ENCODE measurements at places on chromosomes 5 and 9.

DNA sequence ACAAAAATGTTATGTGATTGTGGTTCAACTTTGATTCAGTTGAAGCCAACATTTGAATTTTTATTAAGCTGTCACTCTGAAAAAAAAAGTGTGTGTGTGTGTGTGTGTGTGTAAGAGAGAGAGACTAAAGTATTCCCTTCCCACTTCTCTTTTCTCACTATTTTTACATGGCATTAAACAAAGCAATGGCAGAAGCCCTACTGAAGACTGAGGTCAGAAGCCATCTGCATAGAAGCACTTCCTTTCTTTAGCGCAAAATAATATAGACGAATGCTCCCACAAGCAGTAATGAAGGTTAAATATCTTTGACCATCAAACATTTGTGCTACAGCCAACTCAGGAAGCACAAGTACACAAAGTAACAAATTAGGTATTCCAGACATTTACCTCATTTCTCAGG lies 540.5 kb downstream of the KCTD16 start:
- no peak for DNase-seq

GRCh38 chr5:132607095-132607494 lies 50.3 kb downstream of the RAD50 start:
- DNase-seq = no peak

DNA sequence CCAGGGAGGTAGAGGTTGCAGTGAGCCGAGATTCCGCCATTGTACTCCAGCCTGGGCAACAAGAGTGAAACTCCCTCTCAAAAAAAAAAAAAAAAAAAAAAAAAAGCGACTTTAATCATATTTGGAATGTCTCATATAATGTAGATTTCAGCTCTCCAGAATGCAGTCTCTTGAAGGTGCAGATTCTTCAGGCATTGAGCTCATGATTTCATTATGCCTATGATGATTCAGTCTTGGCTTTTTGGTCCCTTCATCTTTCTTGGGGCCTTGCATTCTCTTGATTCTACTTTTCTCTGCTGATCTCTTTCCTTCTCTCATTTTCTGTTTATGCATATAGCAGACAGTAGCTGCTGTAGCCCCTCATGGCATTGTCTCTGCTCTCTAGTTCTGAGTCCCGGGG lies 22.9 kb downstream of the KDM4C start:
- no peak for DNase-seq

GRCh38 chr9:124263213-124263612 lies 5.5 kb downstream of the NEK6 start:
- no peak for DNase-seq

DNA sequence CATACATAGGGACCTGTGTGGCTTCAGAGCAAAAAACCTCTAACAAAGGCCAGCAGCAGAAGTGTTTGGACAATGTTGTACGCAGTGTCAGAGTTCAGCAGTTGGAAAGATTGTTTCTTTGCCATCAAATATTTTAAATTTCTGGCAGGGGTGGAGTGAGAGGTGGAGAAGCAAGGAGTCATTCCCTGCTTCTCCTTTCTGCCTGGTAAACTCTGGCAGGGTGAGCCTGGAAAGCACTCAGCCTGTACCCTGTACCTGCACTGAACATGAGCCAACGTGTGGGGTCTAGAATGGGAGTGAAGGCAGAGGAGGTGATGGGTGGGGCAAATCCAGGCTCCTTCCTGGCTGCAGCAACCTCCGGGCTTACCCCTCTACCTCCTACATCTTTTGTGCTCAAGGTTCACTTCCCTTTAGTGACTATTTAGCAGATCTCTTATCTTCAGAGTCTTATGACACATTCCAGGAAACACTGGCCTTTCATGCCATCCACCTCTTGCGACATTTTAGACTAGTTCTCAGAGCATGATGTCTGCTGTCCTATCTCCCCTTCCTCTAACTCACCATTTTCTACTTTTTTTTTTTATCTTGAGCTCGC lies 445.0 kb upstream of the PIK3R1 start:
- DNase-seq = no peak

GRCh38 chr5:141412854-141413539 lies at the start of gene PCDHGA10:
Gene PCDHGA10 (plus strand): TSS chr5:141412987. CDS start chr5:141413176, 189 bp downstream.
- DNase-seq = peak; percentile 37

GRCh38 chr9:81787747-81788632 lies 98.6 kb upstream of the TLE1 start:
- no peak for DNase-seq

- DNase-seq = no peak
These were observed 8.2 kb upstream of the RALGDS start for GRCh38 chr9:133129001-133129795.

DNA sequence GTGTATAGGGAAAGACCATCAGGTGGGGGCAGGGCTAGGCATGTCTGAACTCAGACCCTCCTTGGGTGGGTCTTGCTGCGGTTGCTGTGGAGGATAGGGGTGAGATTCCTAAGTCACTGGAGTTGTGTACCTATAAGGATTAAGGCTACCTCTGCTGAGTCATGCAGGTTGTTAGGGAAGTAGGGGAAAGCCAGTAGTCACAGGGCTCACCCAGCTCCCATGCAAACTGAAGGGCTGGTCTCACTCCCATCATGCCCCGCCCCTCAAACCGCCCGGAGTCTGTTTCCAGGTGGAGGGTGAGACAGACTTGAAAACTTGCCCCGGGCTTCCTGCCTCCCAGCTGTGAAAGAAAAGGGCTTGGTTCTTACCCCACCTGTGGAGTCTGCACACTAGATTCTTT lies 161.8 kb downstream of the CAVIN4 start:
- DNase-seq = no peak

GRCh38 chr5:125006011-125006685 lies 259.7 kb upstream of the ZNF608 start:
- no peak for DNase-seq

DNA sequence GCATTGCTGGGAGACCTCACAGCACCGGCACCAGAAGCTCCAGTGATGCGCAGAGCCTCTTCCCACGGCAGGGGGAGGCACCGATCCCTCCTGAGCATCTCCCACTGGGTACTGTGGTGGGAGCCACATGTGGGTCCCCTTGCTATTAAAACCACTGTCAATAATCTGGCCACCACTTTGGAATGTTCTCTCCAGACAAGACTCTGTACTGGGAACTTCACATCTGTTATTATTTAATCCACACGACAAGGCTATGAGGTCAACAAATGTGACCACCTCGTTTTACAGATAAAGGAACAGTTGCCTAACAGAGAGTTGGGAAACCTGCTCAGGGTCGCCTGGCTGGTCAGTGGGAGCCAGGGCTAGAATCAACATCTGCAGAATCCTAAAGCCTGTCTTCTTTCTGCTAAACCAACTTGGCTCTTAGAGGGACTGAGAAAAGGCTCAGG lies 72.7 kb downstream of the EPB41L4B start:
- DNase-seq = no peak

- peak; percentile 22 for DNase-seq
These were observed 5.4 kb upstream of the TIFAB start for GRCh38 chr5:135457424-135458071.

GRCh38 chr5:17304282-17304681 lies 86.9 kb downstream of the BASP1 start:
- no peak for DNase-seq

DNA sequence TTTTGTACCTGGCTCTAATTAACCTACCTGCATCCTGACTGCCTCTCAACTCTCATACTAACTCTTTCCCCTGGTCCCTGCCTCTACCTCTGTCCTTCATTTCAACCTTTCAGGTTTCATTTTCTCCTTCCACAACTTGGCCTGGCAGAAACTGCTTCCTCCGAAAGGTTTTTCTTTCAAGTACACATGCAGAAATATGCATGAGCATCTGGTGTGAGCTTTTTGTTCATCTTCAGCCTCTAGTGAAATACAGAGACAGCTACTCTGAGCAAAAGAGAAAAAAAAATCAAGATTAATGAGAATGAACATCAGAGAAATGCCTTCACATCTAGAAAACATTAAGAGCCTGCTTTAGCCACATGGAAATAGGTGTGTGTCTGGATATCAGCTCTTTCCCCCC lies 297.9 kb upstream of the PCSK5 start:
- no peak for DNase-seq

DNA sequence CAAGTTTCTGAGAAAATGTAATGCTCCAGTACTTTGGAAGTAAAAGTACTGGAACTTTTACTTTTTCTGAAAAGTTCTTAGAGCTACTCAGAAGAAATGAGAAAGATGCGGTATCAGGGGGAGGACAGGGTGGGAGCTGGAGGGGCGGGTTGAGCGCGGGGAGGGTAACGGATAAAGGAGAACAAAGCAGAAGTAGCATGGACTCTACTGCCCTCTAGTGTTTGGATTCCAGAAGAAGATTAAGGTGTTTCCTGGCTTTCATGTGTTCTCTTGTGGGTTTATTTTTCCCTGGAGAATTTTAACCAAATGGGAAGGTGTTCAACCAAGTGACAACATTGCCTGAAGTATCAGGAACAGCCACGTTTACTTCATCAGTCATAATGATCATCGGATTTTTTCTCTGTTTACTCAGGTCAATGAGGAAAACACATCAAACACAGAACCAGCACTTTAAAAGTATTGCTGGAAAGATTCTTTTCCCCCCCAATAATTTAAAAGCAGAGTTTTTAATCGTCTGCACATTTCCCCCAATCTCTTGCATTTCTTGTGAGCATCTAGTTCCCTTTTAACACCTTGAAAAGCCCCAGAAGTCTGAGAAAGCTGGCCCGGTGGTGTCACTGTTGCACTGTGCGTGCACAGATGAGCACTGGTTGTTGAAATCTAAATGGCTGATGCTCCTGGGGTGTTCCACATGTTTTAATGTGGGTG lies 190.6 kb downstream of the MPDZ start:
- peak; percentile 37 for DNase-seq

- no peak for DNase-seq
These were observed 3.4 kb downstream of the RORB start for GRCh38 chr9:74500584-74500924.

DNA sequence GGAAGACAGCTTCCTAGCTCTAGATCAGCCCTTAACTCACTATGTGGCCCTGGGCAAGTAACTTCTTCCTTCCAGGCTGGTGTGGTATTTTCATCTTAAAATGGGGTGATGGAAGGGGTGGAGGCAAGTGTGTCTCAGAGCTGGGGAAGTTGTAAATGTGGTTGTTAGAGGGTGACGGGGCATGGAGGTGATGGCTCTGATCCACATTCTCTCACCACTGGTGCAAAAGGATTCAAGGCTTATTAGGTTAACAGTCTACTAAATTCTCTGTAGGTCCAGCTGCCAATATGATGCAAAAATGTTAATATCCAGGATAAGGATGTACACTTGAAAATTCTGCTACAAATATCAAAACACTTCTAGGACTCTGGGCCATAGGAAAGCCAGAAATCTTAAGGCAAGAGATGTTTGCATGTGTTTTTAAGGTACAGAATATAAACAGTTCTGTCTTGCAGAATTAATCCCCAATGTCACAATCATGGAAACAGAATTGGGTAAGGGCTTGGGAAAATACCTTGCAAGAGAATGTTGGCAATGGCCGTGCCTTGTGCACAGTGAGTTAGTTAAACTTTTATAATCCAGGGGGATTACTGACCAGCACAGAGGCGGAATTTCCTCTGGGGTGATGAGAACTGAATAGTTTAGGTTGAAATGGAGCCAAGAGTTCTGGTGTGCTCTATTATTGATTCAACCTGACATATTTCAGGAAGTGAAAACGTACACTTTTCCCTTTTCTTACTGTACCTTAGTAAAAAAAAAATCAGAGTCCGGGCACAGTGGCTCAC lies 19.8 kb downstream of the TNFSF15 start:
- no peak for DNase-seq

- DNase-seq = no peak
These were observed 13.5 kb downstream of the ADRB2 start for GRCh38 chr5:148839960-148840359.

DNA sequence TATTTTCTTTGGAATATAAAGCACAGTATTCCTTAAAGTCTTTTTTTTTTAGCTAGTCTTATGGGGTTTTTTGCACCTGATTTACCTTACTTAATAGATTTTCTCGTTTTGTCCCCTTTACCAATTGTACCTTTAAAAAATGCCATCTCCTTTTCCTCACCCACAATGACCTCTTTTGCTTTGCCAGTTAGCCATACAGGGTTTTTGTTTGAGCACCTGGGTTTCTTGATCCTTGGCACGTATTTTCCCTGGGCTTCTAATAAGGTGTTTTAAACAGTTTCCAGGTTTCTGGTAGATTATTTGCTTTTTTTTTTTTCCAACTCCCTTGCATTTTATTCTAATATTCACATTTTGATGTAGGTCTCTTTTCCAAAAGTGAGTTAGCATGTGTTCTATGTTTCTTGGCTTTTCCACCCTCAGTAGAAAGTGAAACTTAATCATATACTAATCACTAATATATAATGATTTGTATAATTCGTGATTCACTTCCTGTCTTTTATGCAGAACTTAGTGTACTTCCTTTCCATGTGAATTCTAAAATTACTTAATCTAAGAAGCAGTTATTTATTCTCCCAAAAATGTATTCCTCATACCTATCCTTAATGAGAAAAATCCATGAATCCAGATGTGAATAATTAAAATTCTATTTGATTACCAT lies 673.9 kb upstream of the RGMB start:
- DNase-seq = no peak

DNA sequence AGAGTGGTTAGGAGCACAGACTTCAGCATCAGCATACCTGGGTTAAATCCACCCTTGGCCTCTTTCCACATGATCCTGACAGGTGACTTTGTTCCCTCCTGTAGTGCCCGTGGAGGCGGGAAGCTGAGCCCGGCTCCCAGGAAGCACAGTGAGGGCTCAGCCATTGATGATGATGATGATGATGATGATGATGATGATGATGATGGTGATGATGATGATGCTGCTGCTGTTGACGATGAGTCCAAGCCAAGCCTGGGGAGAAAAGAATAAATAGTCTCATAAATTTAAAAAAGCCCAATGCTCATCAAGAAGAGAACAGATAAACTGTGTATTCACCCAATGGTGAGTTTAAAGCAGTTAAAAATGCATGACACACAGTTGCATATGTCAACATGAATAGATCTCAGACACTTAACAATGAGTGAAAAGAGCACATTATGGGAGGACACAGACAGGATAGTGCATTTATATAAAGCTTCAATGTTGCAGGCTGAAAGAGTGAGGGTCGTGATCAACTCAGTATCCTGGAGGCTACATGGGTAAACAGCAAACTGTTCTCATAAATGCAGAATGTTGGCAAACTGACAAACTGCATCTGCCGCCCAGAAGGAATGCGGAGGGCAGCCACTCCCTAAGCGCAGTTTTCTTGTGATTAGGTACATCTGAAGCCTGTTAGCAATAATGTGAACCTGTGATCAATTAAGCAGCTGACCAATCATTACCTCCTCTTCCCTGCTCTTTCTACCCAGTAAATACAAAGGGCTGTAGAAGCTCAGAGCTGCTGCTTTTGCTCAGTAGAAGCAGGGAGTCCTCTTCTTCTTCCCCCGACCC lies 11.7 kb upstream of the CFAP157 start:
- no peak for DNase-seq

DNA sequence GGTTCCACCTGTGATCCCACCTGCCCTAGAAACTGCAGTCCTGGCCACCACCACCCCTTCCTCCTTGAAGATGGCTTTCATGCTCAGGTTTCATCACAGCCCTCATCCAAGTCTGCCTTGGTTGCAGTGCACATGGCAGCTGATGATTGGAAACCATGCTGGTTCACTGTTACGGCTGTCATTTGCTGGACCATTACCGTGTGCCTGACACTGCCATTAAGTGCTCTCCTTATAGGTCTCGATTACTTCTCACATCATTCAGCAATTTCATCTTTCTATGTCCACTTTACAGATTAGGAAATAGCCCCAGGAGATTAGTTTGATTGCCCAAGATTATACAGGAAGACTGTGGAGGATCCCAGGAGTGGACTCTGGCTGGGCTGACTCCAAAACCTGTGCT lies 123.9 kb downstream of the ICE1 start:
- no peak for DNase-seq
